ENCODE measurements at places on chromosomes 3 and 15. TPM values are rescaled to one million over a fixed set of nuclear protein-coding genes. Genes with fewer than 3 reads are reported as not detected.

The CYP1A1 gene
- 2.1 TPM for total RNA-seq

The KLF15 gene
- total RNA-seq, result 0.11 TPM

The RAB27A gene
- 8.5 TPM for total RNA-seq

The SLC9A9 gene
- total RNA-seq, result 0.11 TPM

The NR1I2 gene
- total RNA-seq, result not detected

The NTRK3 gene
- 27.5 TPM for total RNA-seq

The AADAC gene
- total RNA-seq, result 16.3 TPM

The GOLGA8T gene
- total RNA-seq, result 1.6 TPM

The UROC1 gene
- not detected for total RNA-seq

The LINGO1 gene
- 8.1 TPM for total RNA-seq

The CDCP1 gene
- 9.5 TPM for total RNA-seq

The SH3GL3 gene
- 1.3 TPM for total RNA-seq

The PLA2G4F gene
- total RNA-seq, result not detected

The NUSAP1 gene
- total RNA-seq, result 83.0 TPM

The ITIH4 gene
- 0.65 TPM for total RNA-seq

The PSMA4 gene
- total RNA-seq, result 357 TPM

The PIK3R4 gene
- total RNA-seq, result 14.0 TPM

The GALNT15 gene
- total RNA-seq, result 0.04 TPM

The PARP14 gene
- total RNA-seq, result 8.6 TPM

Measured in A549 treated with ZK216348 at 1 μM for 4 hours (cell line).